Stimulated activated CD4-positive, alpha-beta T cell treated with anti-CD3 and anti-CD28 coated beads, Interleukin-2, amount 100 ng/mL, for 24 hours (primary cell): ENCODE measurements at places on chromosomes 2 and 18.

DNA sequence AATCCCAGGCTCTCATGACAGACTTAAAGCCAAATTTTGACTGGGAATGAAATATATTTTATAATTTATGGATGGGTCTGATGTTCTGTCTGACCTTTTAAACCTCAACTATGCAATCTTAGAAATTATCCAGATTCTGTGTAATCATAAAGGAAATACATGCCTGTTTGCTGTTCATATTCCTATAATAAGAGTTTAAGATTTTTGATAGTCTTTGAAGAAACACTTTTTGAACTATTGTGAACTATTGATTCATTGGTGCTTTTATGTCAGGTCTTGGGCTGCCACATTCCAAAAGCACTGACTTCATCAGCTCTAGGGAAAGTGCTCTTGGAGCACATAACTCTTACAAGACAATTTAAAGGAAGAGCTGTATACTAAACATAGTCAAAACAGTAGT is 64.2 kb downstream of the CCDC150 start:
- no peak for DNase-seq

GRCh38 chr18:10153924-10154752 is 240.3 kb downstream of the VAPA start:
- DNase-seq: no peak

GRCh38 chr2:177806025-177806424 is 266.6 kb downstream of the PDE11A start:
- DNase-seq: no peak

DNA sequence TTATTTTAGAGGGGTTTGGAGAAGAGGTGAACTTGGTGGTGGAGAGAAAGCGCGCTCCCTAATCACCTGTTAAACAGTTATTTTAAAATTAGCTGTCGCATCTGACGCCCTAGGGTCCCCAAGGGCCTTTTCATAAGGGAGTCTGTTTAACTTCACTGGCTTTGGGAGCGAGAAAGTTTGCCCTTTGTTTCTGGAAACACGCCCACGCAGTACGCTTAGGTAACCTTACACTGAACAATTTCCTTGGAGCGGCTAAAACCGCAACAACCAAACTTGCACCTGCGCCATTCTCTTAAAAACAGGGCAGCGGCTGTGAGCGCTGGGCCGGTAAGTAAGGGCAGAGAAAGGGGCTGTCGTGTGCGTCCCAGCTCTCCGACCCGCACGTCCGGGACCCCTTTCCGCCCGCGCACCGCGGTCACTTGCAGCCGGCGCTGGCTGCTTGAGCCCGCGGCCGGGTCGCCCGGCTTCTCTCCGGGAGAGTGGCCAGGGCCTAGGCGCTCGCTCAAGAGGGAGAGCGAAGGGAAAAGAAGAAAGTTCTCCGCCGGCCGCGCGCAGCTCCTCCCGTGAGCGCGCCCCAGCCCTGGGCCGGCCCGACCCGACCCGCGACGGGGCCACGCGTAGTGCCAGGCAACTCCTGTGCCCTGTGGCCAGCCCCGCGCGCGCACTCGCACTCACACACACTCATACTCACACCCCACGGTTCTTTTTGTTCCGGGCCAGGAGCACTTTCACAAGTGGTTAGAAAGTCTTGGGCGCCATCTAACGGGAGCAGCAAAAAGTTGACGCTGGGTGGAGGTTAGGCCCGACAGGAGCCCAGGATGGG is 19.2 kb downstream of the POU3F3 start:
- DNase-seq: peak; percentile 39

- DNase-seq: no peak
Observed at GRCh38 chr2:219049282-219049681, 8.0 kb upstream of the CFAP65 start.

DNA sequence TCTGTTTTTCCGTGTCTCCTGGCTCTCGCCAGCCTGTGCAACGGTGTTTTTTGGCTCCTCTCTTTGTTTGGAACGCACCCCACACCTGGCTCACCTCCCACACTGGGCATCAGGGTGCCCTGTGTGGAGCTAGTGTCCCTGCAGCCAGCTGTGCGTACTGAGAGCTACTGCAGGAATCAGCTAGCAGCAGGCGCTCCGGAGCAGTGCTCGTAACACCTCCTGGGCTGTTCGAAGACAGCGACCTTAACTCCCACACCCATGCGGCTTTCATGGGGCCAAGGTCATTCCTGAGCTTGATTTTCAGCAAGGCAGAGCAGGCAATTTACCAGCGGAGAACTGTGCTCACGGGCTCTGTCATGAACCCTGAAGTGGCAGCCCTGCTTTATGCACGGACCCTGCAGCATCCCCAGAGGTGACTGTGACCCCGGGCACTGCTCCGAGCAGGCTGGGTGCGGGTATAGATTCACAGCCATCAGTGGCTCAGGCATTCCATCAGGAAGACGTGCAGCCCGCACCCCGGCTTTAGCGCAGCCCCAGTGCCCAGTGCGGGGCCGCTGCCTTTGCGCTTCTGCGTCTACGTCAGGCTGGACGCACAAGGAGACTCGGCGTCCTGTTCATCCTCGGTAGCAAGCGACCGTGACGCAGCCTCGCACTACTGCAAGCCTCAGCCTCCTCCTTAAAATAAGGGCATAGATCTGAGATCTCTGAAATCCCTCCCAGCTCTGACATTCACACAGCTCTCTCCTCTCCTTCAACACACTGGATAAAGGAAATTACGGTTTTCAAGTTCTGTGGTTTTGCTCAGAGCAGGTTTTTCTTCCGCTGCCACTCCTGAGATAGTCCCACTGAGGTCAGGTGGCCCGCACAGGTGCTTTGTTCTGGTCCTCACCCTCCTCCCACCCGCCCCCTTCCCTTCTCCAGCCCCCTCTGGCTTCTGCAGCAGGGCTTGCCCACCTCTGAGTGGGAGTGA is 58.2 kb downstream of the ADI1 start:
- DNase-seq: no peak

GRCh38 chr18:63168287-63168686 is 151.3 kb downstream of the BCL2 start:
- no peak for DNase-seq

DNA sequence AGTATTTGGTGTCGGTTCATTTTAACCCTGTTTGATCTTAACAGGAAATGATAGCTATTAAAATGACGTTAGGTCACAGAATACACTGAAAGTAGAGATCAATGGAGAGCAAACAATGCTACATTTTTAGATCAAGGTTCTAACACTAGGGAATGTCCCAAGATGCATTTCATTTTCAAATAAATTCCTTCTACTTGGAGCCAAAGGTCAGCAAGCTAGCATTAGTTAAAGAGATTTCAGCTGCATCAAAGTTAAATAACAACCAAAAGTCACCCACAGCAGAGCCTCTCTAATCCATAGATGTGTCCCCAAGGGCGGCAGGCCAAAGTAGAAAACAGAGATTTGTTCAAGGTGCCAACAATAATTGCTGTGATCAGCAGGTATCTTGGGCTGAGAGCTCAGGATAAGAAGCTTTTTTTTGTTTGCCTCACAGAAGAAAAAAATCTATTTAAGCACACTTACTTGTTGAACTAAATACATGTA is 1233.6 kb upstream of the TMEFF2 start:
- no peak for DNase-seq

GRCh38 chr2:235390108-235390815 is 103.6 kb upstream of the AGAP1 start:
- peak; percentile 45 for DNase-seq

DNA sequence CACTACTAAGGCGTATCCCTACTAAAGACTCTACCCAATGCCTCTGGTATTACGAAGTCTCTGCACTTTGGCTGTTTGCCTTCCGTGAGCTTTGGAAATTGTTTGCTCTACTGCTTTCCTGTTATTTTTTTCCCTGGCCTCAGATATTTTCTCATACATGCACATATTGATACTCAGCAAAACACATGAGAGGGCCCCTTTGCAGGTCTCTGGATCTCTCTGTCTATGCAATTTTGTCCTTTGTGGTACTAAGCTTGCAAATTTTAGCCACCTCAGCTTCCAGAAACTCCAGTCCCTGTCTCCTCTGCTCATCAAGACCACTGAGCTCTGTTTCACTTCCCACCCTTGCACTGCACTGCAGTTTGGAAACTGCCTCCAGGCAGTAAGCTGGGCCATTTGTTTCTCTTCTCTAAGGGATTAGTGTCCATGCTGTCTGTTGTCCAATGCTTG is 46.6 kb downstream of the TAF1B start:
- no peak for DNase-seq

GRCh38 chr2:20447437-20448245 is 767 bp downstream of the RHOB start:
- peak; percentile 37 for DNase-seq

GRCh38 chr18:24231773-24232735 is 93.2 kb downstream of the CABYR start:
- no peak for DNase-seq

- DNase-seq: no peak
Observed at GRCh38 chr18:51251625-51252024, 54.1 kb upstream of the MEX3C start.

GRCh38 chr18:199768-200167 is 41.4 kb downstream of the USP14 start:
- no peak for DNase-seq

- DNase-seq: no peak
Observed at GRCh38 chr2:144432921-144433320, 87.0 kb downstream of the ZEB2 start.

DNA sequence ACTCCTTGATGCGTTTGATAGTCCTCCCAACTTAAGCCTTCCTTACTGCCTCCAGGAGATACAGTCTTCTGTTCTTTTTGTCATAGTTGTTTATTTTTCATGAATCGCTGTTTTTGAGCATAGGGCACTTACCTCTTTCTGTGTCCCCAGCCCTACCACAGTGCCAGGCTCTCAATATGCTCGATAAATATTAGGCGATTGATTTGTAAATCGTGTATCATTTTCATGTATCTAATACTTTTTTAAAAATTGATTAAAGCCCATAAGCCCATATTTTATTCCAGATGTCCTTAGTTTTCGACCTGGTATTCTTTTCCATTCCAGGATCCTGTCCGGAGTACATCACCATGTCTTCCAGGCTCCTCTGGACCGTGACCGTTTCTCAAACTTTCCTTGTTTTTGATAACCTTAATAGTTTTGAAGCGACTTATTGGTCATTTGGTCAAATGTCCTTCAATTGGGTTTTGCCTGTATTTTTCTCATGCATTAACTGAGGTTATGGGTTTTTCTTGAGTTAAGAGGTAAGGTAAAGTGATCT is 444 bp upstream of the MMADHC start:
- DNase-seq: no peak

GRCh38 chr2:226274143-226274542 is 525.5 kb downstream of the IRS1 start:
- DNase-seq: no peak

DNA sequence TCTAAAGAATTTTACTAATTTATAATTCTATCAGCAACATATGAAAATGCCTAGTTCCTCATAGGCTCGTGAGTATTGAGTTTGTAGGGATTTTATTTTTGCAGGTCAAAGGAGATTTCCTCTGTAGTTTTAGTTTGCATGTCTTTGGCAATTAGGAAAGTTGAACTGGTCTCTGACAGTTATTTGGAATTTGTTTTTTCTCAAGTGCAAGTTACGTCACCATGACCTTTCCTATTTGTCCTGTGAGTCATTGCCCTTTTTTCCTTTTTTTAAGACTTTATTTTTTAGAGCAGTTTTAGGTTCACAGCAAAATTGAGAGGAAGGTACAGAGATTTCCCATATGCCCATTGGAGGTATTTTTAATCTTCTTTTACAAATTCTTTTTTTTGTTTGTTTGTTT is 29.0 kb downstream of the RAMP1 start:
- DNase-seq: no peak

DNA sequence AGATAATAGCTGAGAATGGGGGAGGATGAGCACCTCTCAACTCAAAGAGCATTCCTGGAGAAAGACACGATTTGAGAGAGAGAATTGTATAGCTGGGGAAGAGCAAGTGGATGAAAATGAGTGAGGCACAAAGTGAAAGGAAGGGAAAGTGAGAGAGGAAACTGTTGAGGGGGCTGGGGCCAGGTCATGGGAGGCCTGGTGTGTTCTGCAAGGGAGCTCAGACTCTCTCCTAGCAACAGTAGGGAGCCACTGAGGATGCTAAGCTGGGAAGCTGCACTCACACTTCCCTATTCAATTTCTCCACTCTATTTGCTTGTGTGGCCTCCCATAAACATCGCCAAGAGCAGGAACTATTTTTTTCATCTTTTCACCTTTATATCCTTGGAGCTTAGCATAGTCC is 14.8 kb downstream of the EVA1A start:
- DNase-seq: no peak

- no peak for DNase-seq
Observed at GRCh38 chr2:150319658-150320555, 167.6 kb downstream of the RND3 start.

- no peak for DNase-seq
Observed at GRCh38 chr18:2351126-2351850, 220.0 kb downstream of the METTL4 start.

DNA sequence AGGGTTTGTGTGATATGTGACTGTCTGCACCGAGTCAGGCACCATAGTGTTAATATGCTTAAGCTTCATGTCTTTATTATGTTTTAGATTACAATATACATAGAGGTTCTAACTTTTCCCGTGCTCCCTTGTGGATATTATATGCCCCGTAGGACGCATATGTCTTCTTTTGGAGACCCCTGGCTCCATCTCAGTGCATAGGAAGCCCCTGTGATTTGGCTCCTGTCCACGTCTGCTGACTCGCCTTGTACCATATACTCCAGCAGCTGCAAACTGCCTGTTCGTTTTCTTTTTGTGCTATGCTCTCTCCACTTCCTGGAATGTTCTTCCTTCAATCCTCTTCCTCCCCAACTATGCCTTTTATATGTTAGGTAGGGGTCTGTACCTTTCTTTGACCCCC is 110.9 kb downstream of the PTRHD1 start:
- no peak for DNase-seq

- no peak for DNase-seq
Observed at GRCh38 chr2:157743051-157743450, 114.4 kb upstream of the ACVR1C start.

DNA sequence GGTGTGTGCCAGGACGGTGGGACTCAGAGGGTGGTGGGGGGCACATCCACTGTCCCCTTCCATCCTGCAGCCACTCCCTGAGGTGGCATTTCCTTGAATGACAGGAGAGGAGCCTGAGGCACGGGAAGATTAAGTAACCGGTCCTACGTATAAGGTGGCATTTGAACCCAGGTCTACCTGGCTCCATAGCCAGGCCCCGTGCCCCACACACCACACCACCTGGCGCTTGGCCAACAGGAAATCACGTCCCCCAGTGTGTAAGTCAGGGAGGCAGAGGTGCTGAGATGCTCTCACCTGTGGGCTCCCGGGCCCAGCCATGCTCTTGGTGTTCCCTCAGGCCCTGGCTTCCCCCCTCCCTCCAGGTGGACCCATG is 53.7 kb downstream of the HPCAL1 start:
- no peak for DNase-seq
